ENCODE measurements at places on chromosomes 4 and X. TPM values are rescaled to one million over a fixed set of nuclear protein-coding genes. Genes with fewer than 3 reads are reported as not detected.

The CTAG1B gene
- total RNA-seq, result not detected

GRCh38 chr4:140061659-140062289 is 92.2 kb downstream of the MAML3 start:
- no peak overlapping the region for H3K4me3 ChIP-seq
- H3K27ac ChIP-seq, result no peak overlapping the region
- no peak for DNase-seq
- no peaks in the 10 kb centered on the region for H3K36me3 ChIP-seq

DNA sequence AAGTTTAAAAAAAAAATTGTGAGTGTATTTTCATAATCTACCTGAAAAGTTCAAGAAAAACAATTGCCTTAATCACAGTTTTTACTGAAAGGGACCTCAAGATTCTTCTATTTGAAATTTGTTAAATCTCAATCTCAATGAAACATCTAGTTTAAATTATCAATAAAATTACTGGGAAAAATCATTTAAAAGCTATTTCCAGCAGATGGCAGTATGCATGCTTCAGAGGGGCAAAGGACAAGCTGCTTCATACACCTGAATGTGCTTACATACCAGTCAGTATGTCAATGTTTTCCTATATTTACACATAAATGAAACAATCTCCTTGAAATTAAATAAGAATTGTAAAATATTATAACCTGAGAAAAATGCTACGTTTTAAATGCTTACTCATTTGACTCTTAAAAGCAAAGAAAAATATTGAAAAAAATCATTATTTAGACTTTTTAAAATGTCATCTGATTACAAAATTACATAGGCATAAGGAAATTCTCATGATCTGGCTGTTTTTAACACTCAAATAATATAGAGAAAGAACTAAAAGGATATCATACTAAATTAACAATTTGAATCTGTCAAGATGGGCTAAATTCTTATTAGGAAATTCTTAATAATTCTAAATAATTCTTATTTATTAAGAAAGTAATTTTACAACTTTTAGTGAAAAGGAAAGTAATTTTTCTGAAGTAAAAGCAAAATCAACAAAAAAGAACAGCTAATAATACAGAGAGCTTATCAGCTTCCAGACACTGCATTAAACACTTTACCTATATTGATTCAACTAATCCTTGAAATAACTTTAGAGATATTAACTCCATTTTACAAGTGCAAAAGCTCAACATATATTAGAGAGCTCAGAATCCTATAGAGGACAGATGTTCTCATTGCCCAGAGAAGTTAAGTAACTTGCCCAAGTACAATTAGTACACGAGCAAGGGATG is 242.1 kb downstream of the ADAMTS3 start:
- no peak overlapping the region for H3K4me3 ChIP-seq
- no peak overlapping the region for H3K27ac ChIP-seq
- H3K27me3 ChIP-seq, result no peaks in the 10 kb centered on the region
- no peaks in the 10 kb centered on the region for H3K4me1 ChIP-seq
- H3K36me3 ChIP-seq, result no peaks in the 10 kb centered on the region

DNA sequence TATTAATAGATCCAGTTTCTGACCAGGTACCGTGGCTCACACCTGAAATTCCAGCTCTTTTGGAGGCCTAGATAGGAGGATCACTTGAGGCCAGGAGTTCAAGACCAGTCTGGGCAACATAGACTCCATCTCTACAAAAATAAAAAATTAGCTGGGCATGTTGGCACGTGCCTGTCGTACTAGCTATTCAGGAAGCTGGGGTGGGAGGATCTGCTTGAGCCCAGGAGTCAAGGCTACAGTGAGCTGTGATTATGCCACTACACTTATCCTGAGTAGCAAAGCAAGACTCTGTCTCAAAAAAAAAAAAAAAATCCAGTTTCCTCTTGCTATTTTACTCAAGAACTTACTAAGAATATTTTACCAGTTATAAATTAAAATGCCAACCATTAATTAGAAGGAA is 91.7 kb downstream of the SLC10A6 start:
- H3K27ac ChIP-seq, result no peak overlapping the region
- H3K36me3 ChIP-seq, result no peaks in the 10 kb centered on the region
- H3K4me1 ChIP-seq, result no peaks in the 10 kb centered on the region
- no peak overlapping the region for H3K4me3 ChIP-seq
- DNase-seq, result no peak
- no peaks in the 10 kb centered on the region for H3K27me3 ChIP-seq

- no peak for DNase-seq
- no peaks in the 10 kb centered on the region for H3K36me3 ChIP-seq
- H3K4me3 ChIP-seq, result no peak overlapping the region
- H3K27ac ChIP-seq, result no peak overlapping the region
- no peaks in the 10 kb centered on the region for H3K27me3 ChIP-seq
Measured at GRCh38 chr4:154511981-154512380, 20.4 kb upstream of the DCHS2 start.
